ENCODE measurements at places on chromosomes 5 and 9.

DNA sequence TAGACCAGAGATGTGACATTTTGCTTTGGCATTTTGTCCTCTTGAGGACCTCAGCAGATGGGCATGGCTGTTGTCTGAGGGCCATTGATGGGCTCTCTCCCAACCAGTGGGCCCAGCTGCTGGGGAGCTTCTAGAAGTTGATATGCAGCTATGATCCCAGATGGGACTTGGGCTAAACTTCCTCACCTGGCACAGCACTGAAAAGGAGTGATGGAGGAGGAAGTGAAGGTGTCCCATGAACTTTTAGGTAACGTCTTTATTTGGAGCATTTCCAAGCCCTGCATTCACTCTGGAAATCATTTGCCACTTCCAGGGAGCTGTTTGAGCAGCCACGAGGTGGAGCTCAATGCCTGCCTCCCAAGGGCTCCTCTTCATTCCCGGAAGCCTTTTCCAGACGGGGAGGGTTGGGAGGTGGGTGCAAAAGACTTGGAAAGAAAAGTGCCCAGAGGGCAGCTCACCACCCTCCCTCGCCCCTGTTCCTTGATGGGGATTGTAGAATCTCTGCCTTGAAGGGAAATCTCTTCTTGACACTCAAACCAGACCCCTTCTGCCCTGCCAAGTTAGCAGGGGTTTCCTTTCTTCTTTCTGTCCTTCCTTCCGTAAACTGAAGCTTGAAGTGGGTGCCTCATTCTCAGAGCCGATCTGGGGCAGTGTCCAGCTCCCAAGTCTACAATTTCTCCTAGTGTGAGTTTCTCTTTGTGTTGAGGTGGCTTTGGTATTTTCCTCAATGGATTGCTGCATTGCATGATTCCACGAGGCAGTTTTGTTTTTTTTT, 18.1 kb upstream of the NEUROG1 start:
- no peak for DNase-seq

DNA sequence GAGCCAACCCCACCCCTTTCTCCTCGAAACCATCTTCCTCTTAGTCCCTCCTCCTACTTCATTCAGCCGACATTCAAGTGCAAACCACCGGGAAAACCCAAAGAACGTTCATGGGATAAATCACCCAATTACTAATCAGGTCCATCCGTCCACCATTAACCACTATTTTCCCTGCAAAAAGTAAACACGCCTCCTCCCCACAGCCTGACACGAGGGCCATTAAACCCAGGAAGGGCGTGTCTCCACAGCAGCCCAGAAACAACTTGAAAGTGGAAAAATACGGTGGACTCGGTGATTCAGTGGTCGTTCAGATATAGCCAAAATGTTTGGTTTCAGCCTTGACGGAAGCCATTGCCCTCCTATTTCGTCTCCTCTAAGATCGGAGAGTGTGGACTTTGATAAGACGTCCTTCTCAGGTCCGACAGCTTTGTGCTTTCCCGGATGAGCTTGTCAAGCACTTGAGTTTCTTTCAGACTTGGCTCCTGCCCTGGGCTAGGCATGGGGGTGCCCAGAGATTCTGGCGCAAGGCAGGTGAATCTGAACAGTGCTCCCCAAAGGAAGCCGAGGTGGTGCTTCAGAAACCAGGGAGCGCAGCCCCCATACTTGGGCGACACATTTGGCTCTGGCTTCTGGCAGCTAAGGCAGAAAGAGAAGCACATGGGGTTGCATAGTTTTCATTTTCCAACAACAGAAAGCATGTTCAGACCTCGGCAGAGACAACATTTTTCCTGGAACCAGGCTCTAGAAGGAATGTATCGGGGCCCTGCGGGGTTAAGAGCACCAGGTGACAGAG, 56.6 kb downstream of the SMIM23 start:
- no peak for DNase-seq

GRCh38 chr5:131947445-131947844, 2.0 kb upstream of the MEIKIN start:
- no peak for DNase-seq

- no peak for DNase-seq
These were observed 235.9 kb upstream of the CDH6 start for GRCh38 chr5:30957591-30957990.

- peak; percentile 36 for DNase-seq
These were observed 42.8 kb downstream of the RAPGEF1 start for GRCh38 chr9:131697097-131697496.

GRCh38 chr9:98576354-98576753, 132.4 kb downstream of the GABBR2 start:
- no peak for DNase-seq

Measured in smooth muscle cell of the brain vasculature (primary cell).